NCI-H460 (cell line): ENCODE measurements at places on chromosomes 16 and 17.
A peak's percentile ranks its signal among the peaks of the same experiment; 100 is the strongest.

DNA sequence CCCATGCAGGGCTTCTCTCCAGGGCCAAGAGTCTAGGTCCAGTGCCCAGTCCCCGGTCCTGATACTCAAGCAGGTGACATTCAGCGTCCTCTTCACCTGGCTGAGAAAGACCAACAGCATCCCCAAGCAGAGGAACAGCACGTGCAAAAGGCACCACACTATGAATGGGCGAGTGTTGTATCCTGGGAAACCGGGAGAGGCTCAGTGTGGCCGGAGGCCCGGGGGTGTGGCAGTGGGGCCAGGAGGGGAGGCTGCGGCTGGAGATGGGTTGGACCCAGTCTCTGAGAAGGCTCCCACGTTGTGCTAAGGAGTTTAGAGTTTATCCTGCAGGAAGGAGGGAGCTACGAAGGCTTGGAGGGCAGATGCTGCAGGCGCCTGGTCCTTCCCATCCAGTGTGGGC lies 13.5 kb downstream of the ABR start:
- no peak for DNase-seq

DNA sequence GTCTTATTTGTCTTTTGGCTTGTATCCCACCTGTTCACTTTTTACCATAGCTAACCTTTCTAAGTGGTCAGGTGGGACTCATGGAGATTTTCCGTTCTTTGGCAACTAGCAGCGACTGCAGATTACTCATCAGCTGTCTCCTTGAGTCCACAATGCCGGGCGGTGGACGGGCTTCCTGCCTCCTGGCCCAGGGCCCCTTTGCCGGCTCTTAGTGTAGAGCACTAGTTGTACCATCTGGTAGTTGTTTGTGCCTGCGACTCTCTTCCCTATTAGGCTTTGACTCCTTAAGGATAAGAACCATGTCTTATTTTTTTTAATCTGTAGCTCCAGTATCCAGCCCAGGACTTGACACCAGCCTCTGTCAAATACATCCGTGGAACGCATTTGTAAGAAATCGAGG lies 399.9 kb downstream of the WWOX start:
- no peak for DNase-seq

DNA sequence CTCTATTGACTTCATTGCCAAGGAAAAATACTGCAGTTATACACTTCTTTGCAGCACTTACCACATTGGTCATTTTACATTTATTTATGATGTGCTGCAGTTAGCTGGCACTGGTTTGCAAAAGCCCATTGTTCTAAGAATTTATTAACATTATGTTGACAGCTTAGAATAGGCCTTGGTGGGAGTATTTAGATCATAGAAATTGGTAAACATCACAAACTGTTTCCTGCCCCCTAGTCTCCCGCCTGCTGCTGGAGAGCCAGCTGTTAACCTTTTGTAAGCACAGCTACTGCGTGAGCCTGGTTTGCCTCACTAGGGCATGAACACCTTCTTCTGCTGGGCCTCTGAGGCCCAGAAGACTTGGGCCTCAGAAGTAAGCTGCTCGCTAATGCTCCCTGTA lies 651.4 kb upstream of the GOT2 start:
- DNase-seq: no peak

DNA sequence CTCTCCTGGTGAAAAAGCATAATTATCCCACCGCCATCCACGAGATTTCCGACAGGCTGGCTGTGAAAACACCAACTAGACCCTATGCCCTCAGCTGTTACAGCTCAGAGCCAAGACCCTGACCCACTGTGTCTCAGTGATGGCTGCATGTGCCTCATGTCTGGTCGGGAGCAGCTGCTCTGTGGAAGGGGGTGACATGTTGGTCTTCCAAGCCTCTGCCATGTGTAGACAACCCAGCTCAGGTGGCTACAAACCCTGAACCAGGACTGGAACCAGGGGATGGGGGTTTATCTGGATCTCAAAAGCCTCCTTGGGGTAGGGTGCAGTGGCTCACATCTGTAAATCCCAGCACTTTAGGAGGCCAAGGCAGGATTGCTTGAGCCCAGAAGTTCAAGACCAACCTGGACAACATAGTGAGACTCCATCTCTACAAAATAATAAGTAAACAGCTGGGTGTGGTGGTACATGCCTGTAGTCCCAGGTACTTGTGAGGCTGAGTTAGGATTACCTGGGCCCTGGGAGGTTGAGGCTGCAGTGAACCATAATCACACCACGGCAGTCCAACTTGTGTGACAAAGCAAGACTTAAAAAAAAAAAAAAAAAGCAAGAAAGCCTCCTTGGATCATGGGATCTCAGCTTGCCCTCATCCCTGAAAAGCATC lies 220.3 kb downstream of the CPPED1 start:
- DNase-seq: no peak

DNA sequence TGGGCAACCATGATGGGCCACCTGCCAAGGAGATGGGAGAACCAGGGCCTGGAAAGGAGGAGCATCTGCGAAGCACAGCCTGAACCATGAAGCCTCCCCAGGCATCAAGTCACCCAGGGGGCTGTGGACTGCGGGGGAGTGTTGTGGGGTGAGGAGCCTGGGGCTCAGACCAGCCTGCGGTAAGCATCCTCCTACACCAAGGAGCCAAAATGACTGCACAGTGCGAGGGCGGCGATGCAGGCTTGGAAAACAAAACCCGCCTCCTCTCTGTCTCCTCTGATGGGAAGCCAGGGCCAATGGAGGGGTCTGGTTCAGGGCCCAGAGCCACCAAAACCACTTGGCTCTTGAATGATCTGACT lies 18.1 kb upstream of the MAF start:
- DNase-seq: no peak

DNA sequence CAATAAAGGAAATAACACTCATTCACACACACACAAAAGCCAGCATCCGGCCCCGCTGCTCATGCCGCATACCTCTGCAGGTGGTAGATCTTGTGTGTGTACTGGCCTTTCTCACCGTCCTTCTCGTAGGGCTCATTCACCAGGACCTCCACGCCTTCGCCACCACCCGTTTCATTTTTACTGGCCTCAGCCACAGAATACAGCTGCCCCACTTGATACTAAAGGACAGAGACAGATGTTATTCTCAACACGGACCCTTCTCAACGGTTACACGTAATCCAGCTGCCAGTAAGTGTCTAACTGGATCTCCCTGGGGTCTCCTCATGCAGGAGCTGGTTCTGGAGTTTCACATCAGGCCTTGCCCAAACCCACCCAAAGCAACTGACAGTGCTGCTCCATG lies 9.7 kb downstream of the PITPNA start:
- DNase-seq: no peak

DNA sequence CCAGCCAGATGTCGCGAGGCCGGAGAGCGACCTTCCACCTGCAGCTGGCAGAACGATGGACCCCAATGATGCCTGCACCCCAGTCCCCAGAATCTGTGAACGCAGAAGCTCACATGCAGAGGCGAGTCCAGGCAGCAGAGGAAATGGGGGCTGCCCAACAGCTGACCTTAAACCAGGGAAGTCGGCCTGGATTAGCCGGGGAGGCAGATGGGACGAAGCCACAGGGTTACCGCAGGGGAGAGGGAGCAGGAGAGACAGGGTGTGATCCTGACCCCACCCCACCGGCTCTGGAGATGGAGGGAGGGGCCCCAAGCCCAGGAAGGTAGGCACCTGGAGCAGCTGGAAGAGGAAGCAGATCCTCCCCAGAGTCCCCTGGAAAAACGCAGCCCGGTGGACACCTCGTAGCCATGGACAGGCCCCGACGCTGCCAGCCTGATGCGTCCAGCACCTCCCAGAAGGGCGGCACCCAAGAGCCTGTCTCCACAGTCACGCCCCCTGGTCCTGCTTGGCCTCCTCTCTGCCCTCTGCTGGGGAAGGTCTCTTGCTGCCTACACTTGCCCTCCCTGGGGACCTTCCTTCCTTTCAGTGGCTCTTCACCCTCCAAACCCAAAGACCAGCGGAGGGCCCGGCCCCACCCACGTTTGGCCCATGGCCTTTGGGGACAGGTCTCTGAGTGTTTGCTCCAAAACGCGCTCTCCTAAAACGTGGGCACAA lies 37.3 kb downstream of the PIEZO1 start:
- DNase-seq: peak; percentile 43

DNA sequence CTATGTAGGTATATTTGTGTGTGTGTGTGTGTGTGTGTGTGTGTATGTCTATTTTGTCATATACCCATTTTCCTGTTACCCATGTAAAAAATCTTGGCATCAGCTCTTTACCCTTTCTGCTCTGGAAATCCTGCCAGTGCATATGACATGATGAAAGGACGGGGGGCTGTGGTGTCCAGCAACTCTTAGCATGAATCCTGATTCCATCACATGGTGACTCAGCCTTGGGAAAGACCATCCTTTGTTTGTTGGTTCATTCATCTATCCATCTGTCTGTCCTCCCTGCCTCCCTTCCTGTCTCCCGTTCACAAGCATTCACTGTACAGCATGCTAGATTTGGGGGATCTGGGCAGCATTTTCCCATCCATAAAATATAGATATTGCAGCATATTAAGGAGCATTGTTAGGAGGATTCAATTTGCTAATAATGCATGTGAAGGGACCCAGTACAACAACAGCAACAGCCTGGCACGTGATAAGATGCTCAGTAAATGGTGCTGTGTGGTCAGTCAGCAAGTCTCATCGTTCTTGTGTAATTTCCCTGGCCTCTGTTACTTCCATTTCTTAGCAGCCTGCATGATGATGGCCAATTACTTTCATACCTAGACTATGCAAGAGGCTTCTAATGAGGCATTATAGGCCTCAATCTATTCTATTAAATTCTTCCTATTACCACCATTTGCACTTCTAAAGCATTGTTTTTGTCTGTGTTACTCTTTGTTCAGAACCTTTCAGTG lies 191.0 kb downstream of the PRKCA start:
- DNase-seq: no peak

DNA sequence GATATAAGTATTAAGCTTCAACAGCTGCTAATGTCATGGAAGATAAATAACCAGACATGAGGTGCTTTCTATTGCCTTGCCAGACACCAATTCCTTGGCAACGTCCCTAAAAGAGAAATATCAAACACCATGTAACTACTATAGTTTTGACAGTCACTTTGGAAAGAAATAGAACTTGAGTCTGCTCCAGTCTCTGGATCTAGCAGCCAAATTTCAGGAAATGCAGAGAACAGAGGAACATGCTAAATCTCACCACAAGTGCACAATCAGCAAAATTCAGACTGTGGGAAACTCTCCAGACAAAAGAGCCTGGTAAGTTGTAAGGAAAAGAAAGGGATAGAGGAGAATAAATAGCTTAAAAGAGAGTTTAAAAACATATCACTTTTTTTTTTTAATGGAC lies 28.4 kb upstream of the TANC2 start:
- no peak for DNase-seq

GRCh38 chr16:565419-566330 lies 1.1 kb upstream of the NHLRC4 start:
- no peak for DNase-seq

GRCh38 chr16:19843371-19843770 lies 41.3 kb downstream of the GPRC5B start:
- no peak for DNase-seq

DNA sequence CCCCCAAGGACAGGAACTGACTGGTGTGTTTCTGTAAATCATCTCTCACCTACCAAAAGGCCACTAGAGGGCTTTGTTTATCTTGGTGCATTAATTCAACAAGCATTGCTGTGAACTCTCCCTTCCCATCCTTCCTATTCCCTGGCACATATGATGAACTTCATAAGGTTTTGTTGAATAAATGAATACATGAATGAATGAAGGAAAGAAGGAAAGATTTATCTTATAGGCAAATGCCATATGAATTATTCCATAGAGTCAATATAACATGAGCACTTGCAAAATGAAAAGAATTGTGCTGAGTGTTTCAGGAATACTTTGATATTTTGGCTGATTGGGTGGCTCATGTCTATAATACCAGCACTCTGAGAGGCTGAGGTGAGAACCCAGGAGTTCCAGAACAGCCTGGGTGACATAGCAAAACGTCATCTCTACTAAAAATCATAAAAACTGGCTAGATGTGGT lies 4.3 kb downstream of the SPDYE4 start:
- peak; percentile 23 for DNase-seq

DNA sequence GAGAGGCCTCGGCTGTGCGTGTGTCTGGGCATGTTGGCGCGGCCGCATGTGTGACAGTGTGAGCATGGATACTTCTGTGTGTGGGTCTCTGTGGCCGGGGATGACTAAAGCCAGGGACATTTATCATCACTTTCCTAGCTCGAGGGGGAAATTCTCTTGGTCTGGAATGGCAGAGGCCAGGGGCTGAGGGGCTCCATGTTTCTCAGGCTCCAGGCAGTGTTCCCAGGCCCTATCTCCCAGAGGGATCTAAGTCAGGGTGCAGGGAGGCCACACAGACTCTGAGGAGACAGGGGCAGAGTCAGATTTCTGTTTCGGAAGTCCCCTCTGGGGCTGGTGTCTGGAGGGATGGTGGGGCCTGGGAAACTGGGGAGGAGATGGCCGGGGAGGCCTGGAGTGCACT lies 23.7 kb upstream of the SPNS2 start:
- no peak for DNase-seq

- peak; percentile 89 for DNase-seq
Measured at GRCh38 chr16:29807426-29808218, 1.3 kb downstream of the MAZ start.

DNA sequence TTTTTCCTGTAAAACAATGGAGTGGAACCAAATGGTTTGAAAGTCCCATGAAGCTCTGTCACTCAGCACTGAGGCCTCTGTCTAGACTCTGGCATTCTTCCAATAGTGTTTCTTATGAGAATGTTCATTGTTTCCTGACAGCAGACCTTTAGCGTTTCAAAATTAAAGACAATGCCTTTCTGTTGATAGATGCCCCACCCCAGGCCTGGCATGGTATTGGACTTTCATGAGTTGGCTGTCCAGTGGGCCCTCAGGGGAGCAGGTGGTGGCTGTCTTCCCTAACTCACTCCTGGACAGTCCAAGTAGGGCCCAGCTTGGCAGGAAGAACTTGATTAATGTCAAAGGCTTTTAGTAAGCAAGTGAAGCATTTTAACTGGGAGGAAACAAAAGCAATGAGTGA lies 186.5 kb upstream of the CCL2 start:
- DNase-seq: no peak

- no peak for DNase-seq
Measured at GRCh38 chr17:39899215-39899614, 19.2 kb downstream of the GSDMB start.

DNA sequence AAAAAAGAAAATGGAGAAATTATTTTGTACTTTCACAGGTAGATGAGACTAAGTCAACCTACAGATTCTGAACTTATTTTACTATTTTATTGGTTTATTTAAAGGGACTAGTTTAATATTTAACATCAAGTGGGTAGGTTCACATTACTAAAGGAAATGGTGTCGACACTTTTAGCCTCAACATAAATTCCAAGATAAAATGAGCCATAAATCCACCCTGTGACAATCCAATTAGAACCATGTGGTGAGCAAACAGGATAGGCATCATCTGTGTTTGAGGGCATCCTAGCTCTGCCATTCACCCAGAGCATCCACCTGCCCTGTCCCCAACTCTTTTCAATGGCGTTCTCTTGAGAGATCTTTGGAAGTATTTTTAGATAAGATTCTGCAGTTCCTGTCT lies 92.8 kb upstream of the PMFBP1 start:
- no peak for DNase-seq

GRCh38 chr16:86167061-86167460 lies 268.1 kb downstream of the IRF8 start:
- DNase-seq: no peak

- DNase-seq: peak; percentile 80
Measured at GRCh38 chr17:73340093-73340596, 28.3 kb upstream of the CDC42EP4 start.
